ENCODE measurements at places on chromosomes 6 and 20.

- no peak for DNase-seq
These were observed 59.2 kb downstream of the PHACTR3 start for GRCh38 chr20:59663513-59664060.

GRCh38 chr6:26124781-26125685 is 37.8 kb downstream of the HFE start:
- no peak for DNase-seq

DNA sequence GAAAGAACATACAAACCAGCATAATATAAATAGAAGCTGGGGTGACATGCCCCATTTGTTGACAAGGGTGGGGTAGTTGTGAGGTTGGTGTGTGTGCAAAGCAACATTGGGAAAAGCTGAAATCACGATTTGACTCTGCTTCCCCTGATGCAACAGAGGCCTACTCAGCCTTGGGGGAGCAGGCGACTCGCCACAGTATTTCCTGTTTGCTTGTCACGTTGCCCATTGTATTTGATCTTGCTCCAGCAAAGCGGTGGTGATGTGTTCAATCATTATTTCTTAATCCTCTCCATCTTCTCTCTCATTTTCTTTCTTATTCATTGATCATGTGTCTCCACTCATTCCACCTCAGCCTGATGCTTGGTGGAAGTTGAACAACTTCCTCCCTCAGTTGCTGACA is 165.8 kb upstream of the CITED2 start:
- no peak for DNase-seq

GRCh38 chr6:112575309-112575834 is 228.2 kb downstream of the RFPL4B start:
- DNase-seq = no peak

GRCh38 chr20:6714279-6714711 is 53.2 kb upstream of the BMP2 start:
- DNase-seq = no peak

DNA sequence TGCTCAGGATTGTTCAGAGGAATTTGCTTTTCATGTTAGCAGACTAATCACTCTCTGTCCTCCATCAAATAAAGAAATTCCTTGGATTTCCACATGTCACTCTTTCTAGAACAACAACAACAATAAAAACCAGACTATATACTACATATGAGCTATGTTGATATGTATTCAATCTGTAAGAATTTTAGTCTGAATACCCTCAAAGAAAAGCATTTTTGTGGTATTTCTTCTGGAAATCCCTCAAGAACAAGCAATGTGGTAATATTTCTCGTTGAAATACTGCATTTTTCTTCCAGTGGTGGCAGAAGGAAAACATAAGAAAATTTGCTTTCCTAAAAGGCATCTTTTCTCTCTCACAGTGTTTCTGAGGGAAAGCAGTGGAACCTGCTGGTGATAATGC is 312.6 kb upstream of the RSPO3 start:
- no peak for DNase-seq

- no peak for DNase-seq
These were observed 28.8 kb downstream of the MTRES1 start for GRCh38 chr6:107056796-107057195.

DNA sequence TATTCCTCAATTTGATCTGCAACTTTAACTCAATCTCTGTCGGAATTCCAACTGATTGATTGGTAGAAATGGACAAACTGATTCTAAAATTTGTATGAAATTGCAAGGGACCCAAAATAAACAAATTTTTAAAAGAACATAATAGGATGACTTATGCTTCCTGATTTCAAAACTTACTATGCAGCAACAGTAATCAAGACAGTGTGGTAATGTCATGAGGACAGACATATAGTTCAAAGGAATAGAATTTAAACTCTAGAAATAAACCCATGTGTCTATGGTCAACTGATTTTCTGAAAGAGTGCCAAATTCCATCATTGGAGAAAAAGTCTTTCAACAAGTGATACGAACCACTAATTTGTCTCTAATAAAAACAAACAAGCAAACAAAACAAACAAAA is 1320.1 kb upstream of the GJE1 start:
- no peak for DNase-seq

GRCh38 chr20:17471606-17472187 is 59.5 kb downstream of the BFSP1 start:
- DNase-seq = no peak

DNA sequence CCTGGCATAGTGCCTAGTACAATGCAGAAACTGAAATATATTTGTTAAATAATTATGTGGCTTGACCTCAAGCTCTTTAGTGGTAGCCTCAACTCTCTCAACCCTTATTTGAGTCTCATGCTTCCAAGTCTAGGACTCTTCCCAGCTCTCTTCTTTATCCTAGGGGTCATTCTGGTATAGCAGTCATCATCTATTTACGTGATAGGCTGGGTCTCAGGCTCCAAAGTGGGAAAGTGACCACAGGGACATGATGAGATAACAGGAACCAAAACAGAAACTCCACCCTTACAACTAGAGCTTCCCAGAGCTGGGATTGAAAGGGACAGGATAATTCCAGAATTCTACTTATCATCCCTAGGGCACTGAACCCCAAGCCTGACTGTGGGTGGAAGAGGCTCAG is 17.7 kb upstream of the MAP3K7 start:
- no peak for DNase-seq

DNA sequence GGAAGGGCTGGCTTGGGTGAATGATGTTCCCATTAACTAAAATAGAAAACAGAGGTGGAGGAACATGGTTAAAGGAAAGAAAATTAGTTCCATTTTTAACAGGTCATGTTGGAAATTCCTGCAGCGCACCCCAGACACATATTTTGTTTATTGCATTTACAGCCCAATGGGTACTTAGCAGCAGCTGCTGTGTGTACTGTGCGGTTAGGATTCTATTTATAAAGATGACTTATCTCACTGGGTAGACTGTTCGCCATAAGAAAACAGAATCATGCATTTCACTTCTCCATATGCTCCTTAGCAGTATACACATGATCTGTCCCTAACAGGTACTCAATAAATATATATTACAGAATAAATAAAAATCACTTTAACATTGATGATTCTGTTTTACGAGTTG is 135.8 kb downstream of the SLC35F1 start:
- no peak for DNase-seq

DNA sequence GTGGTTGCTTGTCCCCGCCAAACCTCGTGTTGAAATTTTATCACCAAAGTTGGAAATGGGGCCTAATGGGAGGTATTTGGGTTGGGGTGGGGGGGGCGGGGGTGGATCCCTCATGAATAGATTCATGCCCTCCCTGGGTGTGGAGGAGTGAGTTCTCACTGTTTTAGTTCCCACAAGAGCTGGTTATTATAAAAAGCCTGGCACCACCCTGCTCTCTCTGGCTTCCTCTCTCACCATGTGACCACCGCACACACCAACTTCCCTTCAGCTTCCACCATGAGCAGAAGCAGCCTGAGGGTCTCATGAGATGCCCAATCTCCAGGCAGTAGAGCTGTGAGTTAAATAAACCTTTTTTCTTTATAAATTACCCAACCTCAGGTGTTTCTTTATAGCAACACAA is 111.3 kb downstream of the PRDM1 start:
- DNase-seq = no peak

GRCh38 chr20:38173237-38174156 is 8.4 kb upstream of the TGM2 start:
- no peak for DNase-seq

- DNase-seq = no peak
These were observed 240.8 kb downstream of the ANKRD60 start for GRCh38 chr20:57987659-57988058.

DNA sequence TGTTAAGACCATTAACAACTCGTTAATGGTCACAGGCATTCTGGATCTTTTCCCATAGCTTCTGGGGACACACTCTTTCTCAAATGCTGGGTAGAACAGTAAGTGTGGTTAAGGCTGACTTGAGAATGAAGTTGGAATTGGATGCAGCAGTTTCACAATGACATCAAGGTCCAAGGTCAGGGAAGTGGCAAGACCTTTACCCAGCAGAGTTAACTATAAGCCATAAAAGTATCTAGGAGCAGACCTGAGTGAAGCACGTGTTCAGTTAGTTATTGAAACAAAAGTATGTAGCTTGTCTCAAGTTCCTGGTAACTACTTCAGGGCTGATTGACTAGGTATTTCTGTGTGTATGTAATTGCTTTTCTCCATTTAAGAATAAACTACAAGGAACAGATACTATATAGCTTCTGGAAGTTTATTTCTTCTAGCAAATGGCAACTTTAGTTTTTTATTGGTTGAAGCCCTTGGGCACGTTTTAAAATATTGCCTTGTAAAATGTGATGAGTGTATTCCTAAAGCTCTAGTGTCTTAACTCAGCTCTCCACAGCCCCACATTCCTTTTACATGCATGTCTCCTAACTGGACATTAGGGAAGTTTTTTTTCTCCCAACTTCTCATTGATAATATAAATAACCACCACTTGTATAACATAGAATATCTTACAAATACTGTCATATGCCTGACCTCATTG is 479.0 kb upstream of the CITED2 start:
- DNase-seq = no peak

- no peak for DNase-seq
These were observed 104.2 kb downstream of the PREX1 start for GRCh38 chr20:48723308-48724264.

DNA sequence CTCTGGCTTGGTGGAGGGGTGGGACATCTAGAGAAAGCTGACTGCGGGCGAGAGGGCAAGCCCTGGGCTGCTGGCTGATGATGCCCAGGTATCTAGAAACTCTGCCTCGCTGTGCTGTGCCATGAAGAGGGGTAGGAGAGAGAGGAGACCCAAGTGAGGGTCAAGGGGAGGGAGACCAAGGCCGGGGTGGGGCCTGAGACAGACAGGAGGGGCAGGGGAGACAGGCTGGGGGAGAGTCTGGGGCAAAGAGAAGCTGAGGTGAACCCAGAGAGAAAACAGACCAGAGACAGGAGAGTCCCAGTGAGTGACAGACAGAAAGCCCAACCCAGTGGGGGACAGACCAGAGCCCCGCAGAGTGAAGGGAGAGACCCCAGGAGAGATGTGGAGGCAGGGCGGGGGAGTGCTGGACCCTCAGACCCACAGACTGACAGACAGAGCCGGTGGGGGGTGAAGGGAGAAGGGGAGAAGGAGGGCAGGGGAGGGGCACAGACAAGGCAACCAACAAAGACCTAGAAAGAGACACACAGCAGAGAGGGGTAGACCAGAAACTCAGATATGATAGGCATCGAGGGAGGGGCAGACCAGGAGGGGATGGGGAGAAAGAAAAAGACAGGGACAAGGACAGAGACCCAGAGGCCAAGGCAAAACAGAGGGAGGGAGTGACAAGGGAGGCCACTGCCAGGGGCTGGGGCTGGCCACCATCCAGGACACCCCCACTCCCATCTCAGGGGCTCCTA is 5.9 kb downstream of the TEAD3 start:
- no peak for DNase-seq

- no peak for DNase-seq
These were observed 38.0 kb downstream of the YTHDF1 start for GRCh38 chr20:63177785-63178445.

DNA sequence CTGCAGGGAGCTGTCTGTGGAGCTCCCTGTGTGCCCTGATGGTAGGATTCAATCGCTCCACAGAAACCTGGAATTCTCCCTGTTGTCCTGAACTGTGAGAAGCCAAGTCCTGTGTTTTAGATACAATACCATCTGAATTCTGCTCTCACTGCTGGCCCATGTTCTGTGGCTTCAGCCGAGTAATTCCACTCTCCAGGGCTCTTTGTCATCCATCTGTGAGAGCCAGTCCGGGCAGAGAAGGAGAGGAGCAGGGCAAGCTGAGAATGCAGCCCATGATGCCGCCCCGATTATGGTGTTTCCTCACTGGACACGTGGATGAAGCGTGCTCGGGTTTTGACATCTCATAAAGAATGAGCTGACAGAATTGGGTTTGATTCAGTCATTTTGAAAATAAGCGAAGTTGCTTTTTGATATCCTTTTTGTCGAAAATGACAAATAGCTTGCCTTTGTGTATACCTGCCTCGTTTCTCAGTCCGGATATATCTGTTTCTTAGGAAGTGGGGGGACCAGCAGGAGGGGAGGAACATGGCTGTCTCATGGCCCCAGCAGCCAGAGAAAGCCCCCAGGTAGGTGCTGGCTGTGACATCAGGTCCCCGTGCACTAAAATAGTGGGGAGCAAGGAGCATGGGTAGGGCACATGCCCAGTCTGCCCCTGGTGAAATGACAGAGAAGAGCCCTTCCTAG is 8.2 kb upstream of the CD93 start:
- no peak for DNase-seq
